Mammary epithelial cell (primary cell): ENCODE measurements at places on chromosomes 7 and 10. TPM values are rescaled to one million over a fixed set of nuclear protein-coding genes. Genes with fewer than 3 reads are reported as not detected.
A peak's percentile ranks its signal among the peaks of the same experiment; 100 is the strongest.

- no peak for DNase-seq
Observed at GRCh38 chr7:140966561-140967233, 42.0 kb upstream of the BRAF start.

GRCh38 chr7:5203183-5203537, 13.1 kb downstream of the WIPI2 start:
- DNase-seq, result no peak

NPSR1 gene
- total RNA-seq, result not detected

DNA sequence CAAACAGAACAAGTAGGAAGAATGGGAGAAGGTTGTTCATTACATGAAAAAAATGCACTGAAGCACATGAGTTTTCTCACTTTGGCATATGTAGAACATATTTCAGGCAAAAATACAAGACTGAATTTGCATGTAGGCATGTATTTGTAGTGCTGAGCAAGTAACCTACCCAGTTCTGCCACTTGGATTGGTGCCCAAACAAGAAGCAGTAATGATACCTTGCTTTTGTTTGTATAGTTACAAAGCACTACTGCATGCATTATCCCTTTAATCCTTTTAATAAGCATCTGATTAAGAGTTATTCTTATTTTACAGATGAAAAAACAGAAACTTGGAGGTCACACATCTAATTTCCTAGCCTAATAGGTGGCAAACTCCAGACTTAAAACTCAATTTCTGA, 23.1 kb upstream of the CTTNBP2 start:
- DNase-seq, result no peak

GRCh38 chr10:117927871-117928270, 118.9 kb downstream of the RAB11FIP2 start:
- DNase-seq, result no peak

DNA sequence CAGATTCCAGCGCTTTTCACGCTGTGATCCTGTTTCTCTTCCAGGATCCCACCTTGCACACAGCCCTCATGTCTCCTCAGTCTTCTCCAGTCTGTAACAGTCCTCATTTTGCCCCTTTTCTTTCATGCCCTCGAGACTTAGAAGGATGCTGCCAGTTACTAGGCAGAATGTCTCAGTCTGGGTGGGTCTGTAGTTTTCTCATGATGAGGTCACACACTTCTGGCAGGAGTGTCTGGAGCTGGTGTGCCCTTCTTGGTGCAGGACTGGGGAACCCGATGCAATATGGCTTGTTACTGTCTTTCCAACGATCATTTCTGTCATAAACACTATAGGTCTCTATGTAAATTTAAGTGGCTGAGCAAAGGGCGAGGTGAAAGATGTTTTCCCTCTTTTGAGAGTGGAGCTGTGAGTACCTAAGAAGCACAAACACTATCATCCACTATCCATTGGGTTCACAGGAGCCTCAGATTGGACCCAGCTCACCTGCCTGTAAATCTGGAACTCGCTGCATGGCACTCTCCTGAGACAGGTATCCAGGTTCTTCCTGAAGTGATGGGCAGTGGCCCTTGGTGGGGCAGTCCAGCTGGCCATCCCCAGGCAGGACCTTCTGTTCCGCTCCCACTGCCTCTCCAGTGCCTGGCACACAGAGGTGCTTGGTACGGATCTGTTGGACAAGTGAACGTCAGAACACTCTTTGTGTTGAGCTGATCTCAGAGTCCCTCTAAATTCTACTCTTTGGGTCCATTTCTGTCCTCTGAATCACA, 64.3 kb upstream of the ZNF32 start:
- DNase-seq, result no peak

- no peak for DNase-seq
Observed at GRCh38 chr7:98110249-98111022, 3.8 kb downstream of the LMTK2 start.

DNA sequence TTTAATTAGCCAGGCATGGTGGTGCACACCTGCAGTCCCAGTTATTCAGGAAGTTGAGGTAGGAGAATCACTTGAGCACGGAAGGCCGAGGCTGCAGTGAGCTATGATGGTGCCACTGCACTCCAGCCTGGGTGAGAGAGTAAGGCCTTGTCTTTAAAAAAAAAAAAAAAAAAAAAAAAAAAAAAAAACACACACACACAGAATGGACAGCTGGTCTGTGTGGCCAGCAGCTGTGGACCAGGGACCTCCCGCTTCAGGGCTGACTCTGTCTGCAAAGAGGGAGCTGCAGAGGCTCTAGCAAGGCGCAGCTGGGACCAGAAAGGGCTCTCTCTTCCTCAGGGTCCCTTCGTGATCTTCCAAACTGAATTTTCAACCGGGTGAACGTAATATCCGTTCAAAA, 53.6 kb upstream of the DNAAF5 start:
- DNase-seq, result no peak

ADAM22 gene
- 0.33 TPM in 1 of 2 replicates, not detected in the other for total RNA-seq

SRRM3 gene
- total RNA-seq, result 0.83 and 1.3 TPM in 2 replicates

DNA sequence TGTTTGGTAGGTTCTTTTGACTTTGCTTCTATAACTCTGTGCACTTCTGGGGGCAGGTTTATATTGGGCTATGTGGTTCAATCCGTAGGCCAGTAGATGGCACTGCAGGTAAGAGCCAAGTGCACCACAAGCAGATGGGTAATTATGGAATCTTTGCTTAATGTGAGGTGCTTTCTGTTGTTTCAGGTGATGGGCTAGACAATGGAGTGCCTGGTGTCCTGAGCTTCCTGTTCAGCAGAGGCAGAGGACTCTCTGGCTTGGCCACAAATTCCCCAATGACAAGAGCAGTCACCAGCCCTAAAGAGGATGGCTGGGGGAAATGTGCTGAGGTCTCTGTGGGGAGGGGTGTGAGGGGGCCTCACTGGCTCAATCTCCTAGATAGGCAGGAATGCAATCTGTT, 455.0 kb downstream of the CCSER2 start:
- peak; percentile 24 for DNase-seq

- no peak for DNase-seq
Observed at GRCh38 chr7:85011127-85011526, 175.7 kb downstream of the SEMA3D start.

DNA sequence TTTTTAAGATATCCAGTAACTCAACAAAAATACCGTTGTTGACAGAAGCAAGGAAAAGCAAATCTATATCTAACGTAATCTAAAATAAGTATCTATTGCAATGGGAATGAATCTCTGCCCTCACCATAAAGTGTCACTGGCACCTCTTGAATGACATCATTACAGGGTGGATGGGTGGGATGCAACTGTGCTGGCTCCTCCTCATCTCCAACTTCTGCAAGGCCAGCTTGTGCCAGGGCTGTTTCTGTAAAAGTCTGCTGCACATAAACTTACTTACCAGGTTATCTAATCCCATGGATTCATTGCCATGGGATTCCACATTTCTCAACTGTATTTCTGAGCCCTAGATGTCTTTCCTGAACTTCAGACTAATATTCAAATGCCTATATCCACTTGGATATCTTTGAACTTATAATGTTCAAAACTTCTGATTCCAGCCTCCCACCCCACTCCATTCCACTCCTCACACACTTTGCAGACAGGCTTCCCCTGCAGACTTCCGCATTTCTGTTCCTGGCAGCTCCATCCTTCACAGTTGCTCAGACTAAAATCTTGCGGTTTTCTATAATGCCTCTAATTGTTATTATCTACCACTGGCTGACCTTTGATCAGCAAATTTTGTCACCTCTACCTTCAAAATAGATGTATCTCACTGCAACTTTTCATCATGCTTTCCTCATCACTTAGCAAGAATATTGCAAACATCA, 10.7 kb downstream of the FGL2 start:
- DNase-seq, result no peak

- no peak for DNase-seq
Observed at GRCh38 chr7:18715988-18716387, 220.4 kb downstream of the HDAC9 start.

GRCh38 chr7:129947701-129948100, 5.1 kb downstream of the UBE2H start:
- DNase-seq, result no peak

- no peak for DNase-seq
Observed at GRCh38 chr10:83723080-83723479, 416.2 kb upstream of the GHITM start.

- peak; percentile 99 for DNase-seq
Observed at GRCh38 chr7:157046681-157047080, 36.2 kb upstream of the MNX1 start.

DNA sequence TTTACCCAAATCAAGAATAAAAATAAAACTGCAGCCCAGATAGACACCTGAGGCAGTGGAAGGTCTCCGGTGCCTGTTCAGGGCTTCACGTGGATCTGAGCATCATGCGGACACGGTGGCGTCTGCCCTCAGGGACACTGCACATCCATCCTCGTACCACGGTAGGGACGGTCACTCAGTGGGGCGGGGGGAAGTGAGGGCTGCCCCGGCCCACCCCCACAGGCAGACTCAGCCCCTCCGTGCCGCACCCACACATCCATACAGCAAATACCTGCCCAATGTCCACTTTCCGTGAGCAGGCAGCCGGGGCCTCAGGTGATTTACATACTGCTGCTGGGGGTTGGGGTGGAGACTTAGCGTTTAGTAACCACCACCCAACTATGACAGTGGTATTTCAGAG, 207.8 kb downstream of the DIP2C start:
- no peak for DNase-seq

DNA sequence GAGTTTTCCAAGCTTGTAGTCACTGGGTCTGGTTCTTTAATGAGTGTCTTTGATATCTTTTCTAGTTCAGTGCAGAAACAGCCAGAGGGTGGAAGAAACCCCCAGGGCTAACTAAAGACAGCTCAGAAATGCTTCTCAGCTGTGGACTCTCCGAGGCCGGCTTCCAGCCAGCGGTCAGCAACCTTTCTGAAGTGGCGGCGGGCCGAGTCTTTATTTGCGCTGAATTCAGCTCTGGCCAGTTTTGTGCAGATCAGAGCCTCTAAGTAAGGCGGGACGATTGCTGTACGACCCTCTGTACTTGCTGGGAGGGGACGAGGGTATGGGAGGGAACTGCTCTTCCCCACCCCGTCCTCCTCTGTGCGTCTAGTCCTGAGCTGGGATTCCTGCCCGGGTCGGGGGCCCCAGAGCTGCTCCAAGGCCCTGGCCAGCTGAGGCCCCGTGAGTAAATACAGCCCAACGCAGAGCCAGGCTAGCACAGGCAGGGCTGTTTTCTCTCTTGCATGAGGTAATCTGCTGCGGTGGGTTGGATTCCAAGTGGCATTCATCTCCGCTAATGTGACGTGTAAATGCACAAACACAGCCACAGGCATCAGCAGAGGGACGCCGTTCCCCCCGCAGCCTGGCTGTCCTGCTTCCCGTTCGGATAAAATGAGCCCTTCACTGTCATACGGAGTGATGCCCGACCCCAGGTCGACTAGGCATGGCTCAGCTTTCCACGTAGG, 159.8 kb downstream of the PIP4K2A start:
- no peak for DNase-seq

GRCh38 chr10:17512341-17513001, 58.1 kb upstream of the ST8SIA6 start:
- DNase-seq, result peak; percentile 96

DNA sequence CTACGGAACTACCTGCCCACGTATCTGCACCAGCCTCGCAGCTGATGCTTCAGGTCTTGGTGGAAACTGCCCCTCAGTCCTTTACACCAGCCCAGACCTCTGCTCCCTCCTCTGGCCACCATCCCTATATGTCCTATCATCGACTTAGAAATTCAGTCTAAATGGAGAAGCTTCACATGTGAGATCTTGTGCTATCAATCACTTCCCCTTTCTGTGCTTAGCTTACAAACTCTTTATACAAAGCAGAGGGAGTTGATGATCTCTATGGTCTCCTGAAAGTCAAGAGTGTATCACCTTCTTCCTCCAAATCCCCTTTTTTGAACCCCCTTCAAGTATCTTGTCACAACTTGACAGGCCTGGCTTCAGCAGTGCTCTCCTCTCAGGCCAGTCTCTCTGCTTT, 30.7 kb downstream of the ZNF777 start:
- no peak for DNase-seq

- DNase-seq, result no peak
Observed at GRCh38 chr10:130400890-130401289, 264.7 kb downstream of the GLRX3 start.

DNA sequence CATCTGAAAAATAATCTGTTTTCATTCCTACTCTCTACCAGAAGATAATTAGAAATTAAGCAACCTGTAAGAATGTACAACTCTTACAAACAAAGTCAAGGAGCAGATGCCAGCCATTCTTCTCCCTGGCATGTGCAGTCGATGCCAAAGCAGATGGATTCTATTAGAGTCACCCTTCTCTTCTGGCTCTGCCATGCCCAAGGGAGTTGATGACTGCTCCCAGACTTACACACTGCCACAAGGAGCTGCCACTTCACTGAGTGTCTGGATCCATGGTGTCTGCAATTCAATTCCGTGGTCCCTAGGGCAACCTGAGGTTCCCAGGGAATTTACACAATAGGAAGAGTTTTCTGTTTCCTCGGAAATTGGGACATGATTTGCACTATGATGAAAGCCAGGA, 89.1 kb upstream of the IFRD1 start:
- DNase-seq, result no peak

TSPAN33 gene
- total RNA-seq, result 1.7 and 1.9 TPM in 2 replicates

RBP3 gene
- not detected for total RNA-seq

- no peak for DNase-seq
Observed at GRCh38 chr7:18808026-18808425, 309.4 kb downstream of the TWIST1 start.

CAMK2B gene
- total RNA-seq, result 0.35 and 0.64 TPM in 2 replicates

DNA sequence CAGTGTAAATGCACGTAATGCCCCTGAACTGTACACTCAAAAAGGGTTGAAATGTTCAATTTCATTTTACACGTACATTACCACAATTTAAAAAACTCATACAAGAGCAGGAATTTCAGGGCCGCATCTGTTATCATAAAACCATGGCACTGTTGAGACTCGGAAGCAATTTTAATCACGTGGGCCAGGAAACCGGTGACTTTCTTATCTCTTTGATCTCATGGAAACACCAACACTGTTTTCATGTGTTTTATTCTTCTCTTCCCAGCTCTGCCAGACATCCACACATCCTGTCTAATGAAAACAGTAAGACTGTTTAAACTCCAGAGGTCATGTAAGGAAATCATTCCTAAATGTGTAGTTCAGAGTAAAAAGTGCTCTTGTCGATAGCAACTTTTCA, 35.9 kb downstream of the PTPRE start:
- no peak for DNase-seq

- DNase-seq, result no peak
Observed at GRCh38 chr7:154259396-154259795, 207.2 kb downstream of the DPP6 start.

- DNase-seq, result no peak
Observed at GRCh38 chr10:114051714-114052113, 8.0 kb downstream of the ADRB1 start.

- DNase-seq, result no peak
Observed at GRCh38 chr7:111958431-111958830, 247.8 kb downstream of the DOCK4 start.

SFTPA1 gene
- total RNA-seq, result not detected

DNA sequence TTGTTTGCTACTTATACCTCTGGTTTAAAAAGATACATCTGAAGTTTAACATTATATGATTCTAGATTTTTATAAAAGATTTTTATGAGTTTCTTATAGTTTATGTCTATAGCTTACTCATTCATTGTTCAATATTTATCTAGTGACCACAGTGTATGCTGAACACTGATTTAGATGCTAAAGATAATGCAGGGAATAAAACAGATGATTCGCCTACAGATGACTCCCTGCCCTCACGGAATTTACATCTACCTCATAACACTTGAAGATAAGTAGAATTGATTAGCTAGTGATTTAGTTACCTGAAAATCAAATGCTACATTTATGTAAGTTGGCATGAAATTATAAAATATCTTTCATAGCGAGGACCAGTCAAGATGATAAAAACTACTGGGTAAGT, 105.8 kb downstream of the HIPK2 start:
- DNase-seq, result peak; percentile 59
